ENCODE measurements at places on chromosomes 2 and 18.

GRCh38 chr18:55307505-55307904, 280.5 kb downstream of the TCF4 start:
- DNase-seq, result no peak

DNA sequence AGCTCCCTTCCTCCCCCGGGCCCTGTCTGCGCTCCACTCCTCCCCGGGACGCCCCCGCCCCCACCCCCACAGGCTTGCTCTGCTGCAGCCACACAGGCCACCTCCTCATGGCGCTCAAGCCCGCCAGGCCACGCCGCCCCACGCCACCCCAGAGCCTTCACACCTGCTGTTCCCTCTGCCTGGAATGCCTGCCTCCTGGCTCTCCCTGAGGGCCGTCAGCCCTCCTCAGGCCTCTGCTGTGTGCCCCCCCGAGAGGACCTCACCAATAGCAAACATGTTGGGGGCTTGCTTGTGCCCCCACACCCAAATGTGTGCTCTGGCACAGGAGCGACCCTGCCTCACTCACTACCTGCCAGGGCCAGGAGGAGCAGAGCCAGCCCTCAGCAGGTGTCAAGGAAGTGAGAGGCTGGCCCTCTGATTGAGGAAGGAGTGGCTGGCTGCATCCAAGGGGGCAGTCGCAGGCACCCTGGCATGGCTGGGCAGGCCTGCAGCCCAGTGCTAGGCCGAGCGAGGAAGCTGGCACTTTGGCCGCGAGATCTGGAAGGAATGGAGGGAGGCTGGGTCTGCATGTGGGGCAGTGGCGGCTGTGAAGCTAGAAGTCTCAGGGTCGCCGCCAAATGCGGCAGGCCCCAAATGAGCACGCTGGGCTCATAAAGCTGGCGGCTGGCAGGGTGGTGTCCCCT, 86.5 kb downstream of the INHBB start:
- DNase-seq, result no peak

DNA sequence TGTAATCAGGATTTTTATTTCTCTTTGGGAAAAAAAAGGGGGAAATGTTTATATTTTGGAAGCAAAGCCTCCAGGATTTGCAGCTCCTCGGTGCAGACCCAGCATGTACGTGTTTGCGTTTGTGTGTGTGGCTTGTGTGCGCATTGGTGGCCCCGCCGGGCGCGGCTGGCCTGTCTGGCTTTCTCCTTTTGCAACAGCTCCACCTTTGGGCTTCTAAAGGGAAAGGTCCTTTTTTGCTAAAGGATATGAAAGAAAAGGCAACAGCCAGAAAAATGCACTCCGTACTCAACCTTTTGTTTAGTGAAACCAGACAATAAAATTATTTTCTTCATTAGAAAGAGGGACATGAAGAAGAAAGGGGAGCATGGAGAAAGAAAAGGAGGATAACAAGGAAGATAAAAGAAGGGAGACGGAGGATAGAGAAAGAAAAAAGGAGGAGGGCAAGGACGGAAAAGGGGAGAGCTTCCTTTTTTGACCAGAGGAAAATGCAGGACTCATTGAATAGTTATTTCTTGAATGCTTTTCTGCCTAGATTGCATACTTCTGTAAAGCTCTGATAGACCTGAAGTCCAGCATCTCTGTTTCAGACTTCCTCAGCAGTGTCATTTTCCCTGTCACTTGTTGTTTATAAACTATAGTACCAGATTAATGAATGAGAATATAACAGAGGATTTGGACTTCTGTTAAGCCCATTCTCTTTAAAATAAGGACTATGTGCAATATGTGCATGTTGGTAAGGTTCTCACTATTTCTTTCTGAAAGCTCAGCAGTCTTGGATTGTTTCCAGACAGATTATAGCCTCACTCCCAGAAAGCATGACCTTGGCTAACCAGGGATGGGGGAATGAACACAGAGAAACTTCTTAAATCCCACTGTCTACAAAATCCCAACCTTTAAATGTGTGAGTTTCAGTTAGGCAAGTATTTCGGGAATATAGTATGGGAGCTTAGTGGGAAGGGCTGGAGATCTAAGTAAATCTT, 563.1 kb upstream of the PIK3C3 start:
- DNase-seq, result no peak

DNA sequence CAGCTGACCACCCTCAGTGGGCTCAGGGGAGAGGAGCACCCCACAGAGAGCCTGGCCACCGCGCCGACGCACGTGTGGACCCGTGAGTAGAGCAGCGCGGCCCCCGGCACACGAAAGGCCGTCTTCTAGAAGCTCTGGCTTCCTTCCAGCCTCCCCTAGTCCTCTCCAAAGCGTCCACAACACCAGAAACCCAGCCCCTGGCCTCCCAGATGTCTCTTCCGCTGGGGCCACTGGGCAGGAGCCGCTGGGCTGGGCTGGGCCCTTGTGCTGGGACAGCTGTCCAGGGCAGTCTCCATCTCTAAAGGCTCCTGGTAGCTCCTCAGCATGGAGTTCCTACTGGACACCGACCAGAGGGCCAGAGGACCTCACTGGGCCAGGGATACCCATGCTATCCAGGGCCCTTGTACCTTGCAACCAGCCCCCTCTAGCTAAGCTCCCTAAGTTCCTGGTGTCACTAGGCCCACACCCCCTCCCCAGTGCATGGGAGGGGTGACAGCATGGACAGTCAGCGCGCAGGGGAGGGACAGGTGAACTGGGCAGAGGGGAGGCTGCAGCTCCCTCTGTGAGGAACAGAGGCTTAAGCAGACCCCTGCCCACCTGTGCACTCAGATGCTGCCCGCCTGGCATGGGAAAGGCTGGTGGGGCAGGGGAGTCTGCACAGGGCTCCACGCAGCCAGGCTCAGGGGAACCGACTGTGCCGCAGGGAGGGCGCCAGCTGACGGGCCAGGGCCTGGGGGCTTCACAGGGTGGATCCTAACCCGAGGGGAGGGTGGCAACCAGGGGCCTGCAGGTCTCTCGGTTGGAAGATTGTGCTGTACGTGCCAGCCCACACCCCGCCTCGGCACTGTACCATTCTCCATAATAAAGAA, 32.9 kb downstream of the MTERF4 start:
- no peak for DNase-seq

GRCh38 chr2:29562896-29563295, 358.5 kb downstream of the ALK start:
- no peak for DNase-seq

Data from activated T-helper 9 cell treated with anti-CD3 and anti-CD28 coated beads, Interleukin-2, amount 50 U/mL, for 16 hours (primary cell).